ENCODE measurements at places on chromosomes 5 and 9.

- no peak for DNase-seq
Observed at GRCh38 chr5:149341876-149342275, 3.4 kb upstream of the GRPEL2 start.

- no peak for DNase-seq
Observed at GRCh38 chr5:106648401-106648800, 1022.3 kb downstream of the EFNA5 start.

DNA sequence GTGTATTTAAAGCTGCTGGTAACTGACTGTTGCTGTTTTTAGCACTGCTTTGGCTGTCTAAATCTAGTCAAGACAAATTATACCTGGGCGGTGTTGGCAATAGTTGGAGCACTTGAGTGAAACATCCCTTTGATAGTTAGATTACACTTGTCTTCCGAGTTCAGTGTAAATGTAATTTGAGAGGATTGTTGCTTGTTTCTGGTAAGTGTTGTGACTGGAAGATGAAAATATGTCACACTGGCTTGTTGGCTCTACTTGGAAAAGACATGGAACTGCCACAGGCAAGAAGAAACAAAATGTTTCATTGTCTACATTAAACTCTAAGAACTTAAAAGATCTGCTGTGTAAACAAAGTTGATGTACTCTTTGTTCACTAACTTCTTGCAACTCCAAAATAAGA is 49.2 kb upstream of the PTPRD start:
- DNase-seq: no peak

GRCh38 chr5:39116344-39117170 is 42.4 kb upstream of the RICTOR start:
- no peak for DNase-seq

- DNase-seq: no peak
Observed at GRCh38 chr9:137876781-137877386, 698 bp upstream of the CACNA1B start.

DNA sequence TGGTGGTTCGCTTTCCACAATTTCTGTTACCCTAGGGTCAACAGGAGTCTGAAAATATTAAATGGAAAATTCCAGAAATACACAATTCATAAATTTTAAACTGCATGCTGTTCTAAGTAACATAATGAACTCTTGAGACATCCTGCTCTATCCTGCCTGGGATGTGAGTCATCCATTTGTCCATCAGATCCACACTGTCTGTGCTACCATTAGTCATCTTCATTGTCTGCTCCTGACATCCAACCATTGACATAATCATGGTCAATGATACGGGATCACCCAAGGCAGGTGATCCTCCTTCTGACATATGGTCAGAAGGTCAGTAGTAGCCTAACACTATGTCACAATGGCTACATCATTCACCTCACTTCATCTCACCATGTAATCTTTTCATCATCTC is 276.7 kb upstream of the KIF2A start:
- DNase-seq: no peak

DNA sequence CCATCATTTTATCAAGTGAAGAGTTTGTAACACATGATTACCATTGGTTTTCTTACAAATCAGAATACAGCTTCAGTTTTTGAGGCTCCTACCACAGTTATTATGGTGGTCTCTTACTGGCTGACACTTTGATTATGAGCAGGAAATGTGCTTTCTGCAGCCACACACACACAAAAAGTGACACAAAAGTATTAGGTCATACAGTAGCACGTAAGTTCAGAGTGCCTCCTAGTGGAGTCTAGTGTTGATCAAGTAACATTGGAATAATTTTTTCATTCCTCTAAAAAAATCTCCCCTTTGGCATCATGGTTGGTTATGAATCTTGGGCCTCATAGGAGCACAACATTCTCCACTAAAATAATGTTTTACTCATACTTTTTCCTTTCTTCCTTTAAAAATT is 37.6 kb downstream of the PAM start:
- DNase-seq: no peak

DNA sequence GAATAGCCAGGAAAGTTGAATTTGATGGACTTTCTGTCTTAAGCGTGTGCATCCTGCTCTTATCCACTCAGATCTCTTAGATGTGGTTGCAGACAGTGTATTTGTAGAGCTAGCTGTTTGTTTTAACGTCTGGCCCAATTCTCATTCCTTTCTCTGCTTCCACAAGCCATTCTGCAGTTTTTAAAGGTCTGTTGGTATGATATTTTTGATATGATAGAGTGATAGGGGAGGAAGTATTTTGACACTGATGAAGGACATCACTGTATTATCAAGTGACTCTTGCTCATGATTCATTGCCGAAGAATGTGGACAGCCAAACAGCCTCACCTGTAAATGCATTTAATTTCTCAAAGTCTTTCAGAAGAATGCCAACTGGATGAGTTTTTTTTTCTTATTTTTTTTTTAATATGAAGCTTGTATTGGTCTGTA is 4.5 kb downstream of the TJP2 start:
- no peak for DNase-seq

GRCh38 chr9:74630228-74630627 is 133.1 kb downstream of the RORB start:
- DNase-seq: no peak

DNA sequence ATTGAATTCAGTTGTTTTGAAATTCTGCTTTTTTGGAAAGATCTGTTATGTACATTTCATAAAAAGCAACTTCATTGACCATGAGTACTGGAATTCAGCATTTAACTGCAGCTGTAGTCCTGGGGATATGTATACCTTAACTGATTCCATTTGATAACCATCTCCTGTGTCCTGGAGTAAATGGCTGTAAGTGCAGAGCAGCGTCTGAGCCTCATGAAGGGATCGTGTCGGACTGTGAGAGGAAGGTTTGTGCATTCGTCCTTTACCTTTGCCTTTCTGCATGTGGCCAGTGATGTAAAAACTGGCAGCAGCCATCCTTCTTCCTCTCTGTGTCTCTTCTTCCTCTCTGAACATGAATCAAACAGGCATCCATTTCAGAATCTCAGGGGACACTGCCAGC is 287.2 kb downstream of the FANCC start:
- no peak for DNase-seq

DNA sequence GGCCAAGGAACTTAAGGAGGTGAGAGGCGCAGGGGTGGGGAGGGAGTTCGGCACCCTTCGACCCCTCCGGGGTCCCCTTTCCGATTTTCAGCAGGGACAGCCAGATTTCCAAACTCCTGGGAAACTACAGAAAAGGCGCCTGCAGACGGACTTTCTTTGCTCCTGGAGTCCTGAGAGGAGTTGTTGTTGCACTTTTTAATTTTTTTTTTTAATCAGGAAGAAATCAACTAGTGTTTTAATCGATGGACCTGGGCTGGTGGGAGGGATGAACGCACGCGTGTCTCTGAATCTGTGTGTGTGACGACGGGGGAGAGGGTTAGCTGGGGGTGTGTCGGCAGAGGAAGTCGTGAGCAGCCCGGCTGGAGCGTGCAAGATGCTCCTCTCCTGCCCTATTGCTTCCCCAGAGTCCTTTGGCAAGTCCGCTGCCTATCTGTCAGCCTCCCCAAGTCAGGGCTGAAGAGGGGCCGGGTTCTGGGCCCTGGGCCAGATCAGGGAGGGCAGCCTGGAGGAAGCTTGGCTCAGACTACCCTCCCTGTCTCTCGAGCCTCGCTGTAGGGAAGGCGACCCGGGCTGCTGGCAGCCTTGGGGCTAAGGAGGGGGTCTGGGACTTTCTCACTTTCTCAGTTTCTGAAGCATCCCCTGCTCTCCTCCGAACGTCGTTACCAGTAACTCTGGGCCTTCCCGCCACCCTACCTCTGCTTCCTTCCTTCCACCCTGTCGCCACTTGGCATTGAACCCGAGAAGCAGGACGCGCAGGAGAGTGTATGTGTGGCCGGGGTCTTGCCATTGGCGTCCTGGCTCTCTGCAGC is 731 bp downstream of the PRR16 start:
- DNase-seq: peak; percentile 44

DNA sequence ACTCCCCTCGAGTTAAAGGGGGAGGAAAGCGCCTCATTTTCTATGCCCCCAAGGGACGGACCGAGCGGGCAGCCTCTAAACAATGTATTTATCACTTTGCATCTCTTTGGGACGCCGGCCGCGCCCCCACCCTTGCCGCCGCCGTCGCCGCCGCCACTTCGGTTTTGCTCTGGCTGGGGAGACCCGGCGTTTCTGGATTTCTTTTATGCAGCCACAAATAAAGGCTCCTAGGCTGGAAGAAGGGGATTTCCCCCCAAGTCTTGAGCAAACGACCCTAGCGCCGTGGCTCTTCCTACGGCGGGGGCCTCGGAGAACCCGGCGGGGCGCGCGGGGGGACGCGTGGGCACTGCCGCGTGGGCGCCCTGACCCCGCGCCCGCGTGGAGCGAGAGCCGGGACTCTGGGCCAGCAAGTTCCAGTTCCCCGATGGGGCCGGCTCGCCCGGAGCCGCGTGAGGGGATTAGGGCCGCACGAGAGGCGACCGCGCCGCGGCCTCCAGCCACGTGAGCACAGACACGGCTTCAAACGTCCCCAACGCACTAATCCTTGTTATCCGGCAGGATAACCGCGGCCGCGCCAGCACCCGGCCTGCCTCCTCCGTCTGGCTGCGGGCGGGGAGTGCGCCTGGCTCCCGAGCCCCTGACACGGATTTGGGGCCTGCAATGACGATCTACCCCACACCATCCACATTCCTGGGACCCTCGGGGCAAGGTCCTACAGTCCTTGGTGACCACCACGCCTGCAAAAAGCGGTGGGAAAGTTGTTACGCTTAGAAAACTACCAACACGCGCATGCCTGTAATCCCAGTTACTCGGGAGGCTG is 7.9 kb upstream of the NEUROG1 start:
- peak; percentile 82 for DNase-seq

- DNase-seq: no peak
Observed at GRCh38 chr9:38339087-38339486, 53.4 kb upstream of the ALDH1B1 start.

DNA sequence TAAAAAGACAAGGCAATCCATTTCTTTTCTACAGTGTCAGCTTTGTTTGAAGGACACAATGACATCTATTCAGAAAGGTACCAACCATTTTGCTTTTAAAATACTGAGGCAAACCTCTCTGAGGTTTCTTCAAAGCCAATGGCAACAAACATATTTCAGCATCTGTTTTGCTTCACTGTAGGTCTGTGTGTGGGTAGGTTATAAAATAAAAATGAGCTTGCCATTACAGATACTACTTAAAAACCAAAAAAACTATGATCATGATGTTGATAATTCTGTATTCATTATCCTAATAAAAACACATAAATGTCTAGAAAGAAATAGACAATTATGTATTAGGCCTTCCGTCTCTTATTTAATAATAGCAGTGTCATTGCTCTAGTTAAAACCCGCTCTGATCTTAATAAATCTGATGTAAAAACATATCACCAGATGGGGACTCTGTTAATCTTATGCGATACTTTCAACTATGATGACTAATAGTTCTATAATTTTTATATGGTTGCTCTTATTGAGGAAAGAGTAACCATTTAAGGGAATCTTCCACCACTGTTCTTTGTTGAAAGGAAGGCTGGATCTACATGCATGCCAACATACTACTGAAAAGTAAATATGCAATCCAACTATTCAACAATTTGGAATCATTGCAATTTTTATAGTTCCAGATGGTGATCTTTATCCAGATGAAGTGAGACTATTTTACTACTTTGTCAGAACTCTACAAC is 647.2 kb downstream of the PDE4D start:
- no peak for DNase-seq

- no peak for DNase-seq
Observed at GRCh38 chr9:127303830-127304229, 39.3 kb downstream of the GARNL3 start.

- DNase-seq: no peak
Observed at GRCh38 chr5:32777222-32777621, 66.1 kb downstream of the NPR3 start.

GRCh38 chr9:70868661-70869652 is 252.5 kb downstream of the TRPM3 start:
- DNase-seq: peak; percentile 71

DNA sequence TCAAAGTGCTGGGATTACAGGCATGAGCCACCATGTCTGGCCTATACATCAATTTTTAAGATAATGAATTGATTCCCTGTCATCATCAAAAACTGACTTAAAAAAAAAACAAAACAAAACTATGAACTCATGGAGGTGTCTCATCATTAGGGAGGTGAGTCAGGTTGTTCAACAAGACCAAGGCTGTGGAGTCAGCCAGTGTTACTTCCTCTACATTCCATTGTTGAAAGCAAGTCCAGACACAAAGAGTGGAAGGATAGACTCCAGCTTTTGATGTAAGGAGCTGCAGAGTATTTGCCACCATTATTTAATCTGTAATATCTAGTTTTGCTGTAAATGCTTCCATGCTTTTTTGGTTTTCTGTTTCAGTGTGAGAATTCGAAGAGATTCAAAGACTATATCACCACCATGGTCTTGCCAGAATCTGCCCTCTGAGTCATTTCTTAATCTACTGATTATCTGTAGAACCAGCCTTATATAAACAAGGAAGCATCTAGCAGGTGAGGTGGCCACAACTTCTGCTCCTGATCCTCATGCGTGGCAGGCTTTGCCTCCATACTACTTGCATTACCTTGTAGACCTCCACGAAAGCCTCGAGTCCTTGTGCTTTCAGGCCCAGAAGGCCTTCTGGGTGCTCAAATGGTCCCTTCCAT is 156.1 kb downstream of the FGF1 start:
- DNase-seq: no peak

DNA sequence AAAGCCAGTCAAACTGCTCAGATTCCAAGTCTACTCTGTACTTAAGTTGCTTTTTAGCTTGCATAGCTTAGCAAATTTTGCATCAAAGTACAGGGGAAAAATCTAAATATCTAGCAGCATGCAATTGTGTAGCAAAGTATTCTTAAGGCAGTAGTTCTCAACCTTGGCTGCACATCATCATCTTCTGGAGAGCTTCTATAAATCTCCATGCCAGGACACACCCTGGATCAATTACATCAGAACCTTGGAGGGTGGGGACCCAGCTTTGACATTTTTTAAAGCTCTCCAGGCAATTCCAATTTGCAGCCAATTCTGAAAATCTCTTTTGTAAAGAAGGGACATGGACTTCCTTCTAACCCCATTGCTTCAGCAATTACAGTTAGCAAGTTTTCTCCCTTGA is 187.5 kb downstream of the SNCAIP start:
- no peak for DNase-seq

- no peak for DNase-seq
Observed at GRCh38 chr9:35517131-35517530, 27.2 kb downstream of the RUSC2 start.

DNA sequence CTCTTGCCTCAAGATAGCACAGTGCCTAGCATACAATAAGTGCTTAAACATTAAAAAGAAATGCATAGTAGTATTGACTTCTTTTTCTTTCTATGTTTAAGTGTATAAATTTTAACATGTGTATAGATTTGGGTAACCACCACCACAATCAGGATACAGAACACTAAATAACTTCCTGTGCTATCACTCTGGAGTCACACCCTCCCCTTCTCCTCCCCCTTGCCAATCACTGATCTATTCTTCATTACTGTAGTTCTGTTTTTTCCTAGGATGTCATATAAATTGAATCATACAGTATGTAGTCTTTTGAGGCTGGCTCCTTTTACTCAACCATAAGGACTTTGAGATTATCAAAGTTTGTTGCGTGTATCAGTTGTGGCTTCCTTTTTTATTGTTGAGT is 68.5 kb downstream of the OSTF1 start:
- DNase-seq: no peak

DNA sequence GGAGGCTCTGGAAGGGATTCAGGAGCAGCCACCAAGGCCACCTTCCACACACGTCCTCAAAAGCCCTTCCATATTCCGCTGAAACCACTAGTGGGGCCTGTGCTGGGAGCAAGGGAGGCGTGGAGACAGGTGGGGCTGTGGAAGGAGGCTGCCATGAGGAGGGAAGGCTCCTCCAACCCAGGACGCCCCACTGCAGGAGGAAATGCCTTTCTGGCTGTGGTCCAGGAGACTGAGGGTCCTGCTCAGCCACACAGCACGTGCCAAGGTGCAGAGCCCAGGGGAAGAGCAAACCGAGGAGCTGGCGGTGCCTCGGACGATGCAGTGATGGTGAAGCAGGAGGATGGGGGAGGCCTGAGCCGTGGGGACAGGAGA is 49.5 kb downstream of the ADAMTS2 start:
- no peak for DNase-seq
